ENCODE measurements at places on chromosomes 12 and 14.

DNA sequence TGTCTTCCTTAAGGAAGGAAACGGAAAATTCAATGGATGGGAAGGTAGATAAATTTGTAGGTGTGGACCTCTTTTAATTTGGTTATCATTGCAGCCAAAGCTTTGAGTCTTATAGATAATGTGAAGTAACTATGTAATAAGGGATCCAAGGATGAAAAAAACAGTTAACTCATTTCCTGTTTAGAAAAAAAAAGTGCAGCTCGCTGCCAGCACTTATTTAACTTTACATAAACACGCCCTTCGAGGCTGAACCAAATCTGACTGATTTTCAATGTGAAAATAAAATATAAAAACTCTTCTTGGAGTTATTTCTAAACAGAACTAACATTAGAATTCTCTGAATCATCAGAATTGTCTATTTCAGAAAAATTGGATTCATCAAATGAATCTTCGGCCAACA is 7.0 kb downstream of the NUBPL start:
- peak; percentile 12 for DNase-seq

GRCh38 chr12:74415633-74416032 is 122.0 kb upstream of the ATXN7L3B start:
- DNase-seq = peak; percentile 44

GRCh38 chr14:102777711-102778337 is 575 bp downstream of the TRAF3 start:
- DNase-seq = no peak

- peak; percentile 35 for DNase-seq
Measured at GRCh38 chr14:60051721-60052221, 40.0 kb upstream of the PCNX4 start.

- DNase-seq = peak; percentile 61
Measured at GRCh38 chr14:35122696-35123387, 490 bp downstream of the PRORP start.

GRCh38 chr12:52224151-52224550 is 8.9 kb upstream of the KRT7 start:
- no peak for DNase-seq

GRCh38 chr12:50971946-50972345 is 19.6 kb downstream of the HIGD1C start:
- no peak for DNase-seq

DNA sequence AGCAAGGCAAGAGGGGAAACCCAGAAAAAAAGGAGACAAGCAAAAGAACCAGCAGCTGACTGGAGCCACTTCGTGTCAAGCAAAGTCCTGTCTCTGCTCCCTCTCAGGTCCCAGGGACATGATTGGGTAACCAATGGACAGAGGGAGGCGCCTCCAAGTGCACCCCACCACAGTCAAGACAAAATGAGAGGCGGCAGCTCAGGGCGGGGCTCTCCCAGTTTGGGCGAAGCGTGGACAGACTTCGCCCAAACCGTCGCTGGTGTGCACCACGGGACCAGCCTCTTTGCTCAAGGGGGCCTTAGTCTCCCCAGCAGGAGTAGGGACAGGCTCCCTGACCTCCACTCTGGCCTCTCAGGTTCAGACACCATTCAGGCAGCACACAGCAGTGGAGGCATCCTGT is 1.5 kb upstream of the BEGAIN start:
- no peak for DNase-seq

GRCh38 chr12:122471324-122472226 is 29.2 kb downstream of the ZCCHC8 start:
- DNase-seq = peak; percentile 83

DNA sequence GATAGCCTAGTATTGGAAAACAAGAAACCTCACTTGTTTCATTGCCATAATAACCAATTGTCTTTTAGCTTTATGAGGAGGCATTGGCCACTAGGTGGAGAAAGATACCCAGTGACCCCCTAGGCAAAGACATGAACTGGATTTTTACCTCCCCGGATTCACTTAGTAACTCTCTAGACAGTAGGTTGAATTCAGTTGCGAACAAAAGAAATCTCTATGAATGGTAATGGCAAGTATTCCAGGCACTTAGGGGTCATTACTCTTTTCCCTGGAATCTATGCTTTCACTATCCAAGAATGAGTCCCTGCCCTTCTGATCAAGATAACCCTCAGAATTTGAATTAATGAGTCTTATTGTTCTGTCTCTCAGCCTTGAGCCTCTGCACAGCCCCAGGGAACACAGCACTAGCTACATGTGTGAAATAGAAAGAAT is 29.5 kb upstream of the RHOJ start:
- peak; percentile 79 for DNase-seq

DNA sequence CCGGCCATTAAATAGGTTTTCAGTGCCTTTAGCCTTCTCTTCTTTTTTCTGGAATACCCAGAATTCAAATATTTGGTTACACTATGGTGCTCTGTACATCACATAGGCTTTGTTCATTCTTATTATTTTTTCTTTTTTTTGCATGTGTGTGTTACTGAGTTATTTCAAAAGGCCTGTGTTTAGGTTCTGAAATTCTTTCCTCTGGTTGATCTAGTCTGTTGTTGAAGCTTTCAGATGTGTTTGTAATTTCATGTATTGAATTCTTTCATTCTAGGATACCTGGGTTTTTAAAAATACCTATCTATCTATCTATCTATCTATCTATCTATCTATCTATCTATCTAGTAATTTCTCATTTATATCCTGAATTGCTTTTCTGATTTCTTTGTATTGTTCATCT is 66.9 kb downstream of the FBXO33 start:
- no peak for DNase-seq

GRCh38 chr12:4025181-4026019 is 152.2 kb upstream of the PARP11 start:
- no peak for DNase-seq
